HAP-1 (cell line): ENCODE measurements at places on chromosomes 1 and 21.

DNA sequence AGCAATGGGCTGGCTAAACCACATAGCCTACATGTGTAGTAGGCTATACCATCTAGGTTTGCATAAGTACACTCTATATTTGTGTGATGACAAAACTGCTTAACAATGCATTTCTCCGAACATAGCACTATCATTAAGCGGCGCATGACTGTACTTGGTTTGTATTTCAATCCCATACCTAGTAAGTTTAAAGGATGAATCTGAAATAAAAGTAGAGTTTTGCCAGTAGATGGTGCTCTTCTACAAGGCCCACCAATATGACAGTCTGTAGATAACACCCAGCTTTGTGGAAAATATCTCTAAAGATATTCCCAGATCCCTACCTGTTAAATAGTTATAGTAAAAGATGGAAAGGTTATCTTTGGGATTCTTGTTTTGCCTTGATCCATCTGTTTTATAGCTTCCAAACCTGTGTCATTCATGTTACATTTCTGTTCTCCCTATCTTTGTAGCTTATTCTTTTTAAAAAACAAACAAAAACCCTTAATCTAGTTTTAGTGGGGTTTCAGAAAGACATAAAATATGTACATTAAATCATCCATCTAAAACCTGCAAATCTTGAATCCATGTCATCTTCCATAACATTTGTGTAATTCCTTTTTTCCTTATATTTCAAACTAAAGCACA is 33.9 kb upstream of the ASPM start:
- DNase-seq, result peak; percentile 69

DNA sequence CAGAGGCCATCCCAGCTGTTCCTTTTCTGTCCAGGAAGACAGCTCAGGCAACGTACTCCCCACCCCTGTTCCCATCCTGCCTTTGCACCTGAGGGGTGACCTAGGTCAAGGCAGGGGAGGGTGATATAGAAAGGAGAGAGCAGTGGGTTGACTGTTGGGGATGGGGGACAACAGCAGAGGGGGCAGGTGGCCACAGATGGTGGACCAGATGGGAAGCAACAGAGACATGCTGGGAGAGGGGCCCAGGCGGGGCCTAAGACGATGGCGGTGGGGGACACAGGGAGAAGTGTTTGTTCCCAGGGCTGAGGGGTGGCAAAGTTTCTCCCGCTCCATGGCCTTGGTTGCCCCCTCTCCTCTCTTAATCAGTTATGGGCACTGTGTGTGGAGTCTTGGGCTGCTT is 6.3 kb downstream of the CELSR2 start:
- no peak for DNase-seq

DNA sequence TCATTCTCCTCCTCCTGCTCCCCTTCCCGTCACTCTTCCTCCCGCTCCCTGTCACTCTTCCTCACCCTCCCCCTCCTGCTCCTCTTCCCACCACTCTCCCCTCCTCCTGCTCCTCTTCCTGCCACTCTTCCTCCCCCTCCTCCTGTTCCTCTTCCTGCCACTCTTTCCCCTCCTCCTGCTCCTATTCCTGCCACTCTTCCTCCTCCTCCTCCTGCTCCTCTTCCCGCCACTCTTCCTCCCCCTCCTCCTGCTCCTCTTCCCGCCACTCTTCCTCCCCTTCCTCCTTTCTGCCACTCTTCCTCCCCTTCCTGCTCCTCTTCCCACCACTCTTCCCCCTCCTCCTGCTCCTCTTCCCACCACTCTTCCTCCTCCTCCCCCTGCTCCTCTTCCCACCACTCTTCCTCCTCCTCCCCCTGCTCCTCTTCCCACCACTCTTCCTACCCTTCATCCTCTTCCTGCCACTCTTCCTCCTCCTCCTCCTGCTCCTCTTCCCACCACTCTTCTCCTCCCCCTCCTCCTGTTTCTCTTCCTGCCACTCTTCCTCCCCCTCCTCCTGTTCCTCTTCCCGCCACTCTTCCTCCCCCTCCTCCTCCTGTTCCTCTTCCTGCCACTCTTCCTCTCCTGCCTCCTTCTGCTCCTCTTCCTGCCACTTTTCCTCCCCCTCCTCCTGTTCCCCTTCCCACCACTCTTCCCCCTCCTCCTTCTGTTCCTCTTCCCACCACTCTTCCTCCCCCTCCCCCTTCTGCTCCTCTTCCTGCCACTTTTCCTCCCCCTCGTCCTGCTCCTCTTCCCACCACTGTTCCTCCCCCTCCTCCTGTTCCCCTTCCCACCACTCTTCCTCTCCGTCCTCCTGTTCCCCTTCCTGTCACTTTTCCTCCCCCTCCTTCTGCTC is 28.7 kb upstream of the ARTN start:
- DNase-seq, result no peak

GRCh38 chr1:243841507-243841906 is 8.5 kb downstream of the AKT3 start:
- no peak for DNase-seq

DNA sequence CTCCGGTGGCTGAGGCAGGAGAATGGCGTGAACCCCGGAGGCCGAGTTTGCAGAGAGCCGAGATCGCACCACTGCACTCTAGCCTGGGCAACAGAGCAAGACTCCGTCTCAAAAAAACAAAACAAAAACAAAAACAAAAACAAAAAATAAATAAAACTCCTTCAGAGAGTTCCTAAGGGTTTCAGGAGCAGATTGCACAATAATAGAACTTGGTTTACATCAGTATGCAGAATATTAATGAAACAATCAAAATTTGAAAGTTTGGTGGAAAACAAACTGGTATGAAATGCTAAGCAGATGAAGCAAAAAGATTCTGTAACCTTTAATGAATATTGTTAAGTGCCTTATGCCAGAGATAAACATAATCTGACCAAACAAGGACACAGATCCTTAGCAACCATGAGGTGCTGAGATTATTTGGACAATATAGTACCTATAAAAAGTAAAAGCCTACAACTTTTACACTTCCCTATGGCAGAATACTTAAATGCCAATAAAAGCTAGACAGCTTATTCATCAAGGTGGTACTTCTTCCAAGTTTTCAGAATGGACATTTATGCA is 41.2 kb downstream of the SLC25A24 start:
- no peak for DNase-seq
